ENCODE measurements at places on chromosomes 4 and X. TPM values are rescaled to one million over a fixed set of nuclear protein-coding genes. Genes with fewer than 3 reads are reported as not detected.

Gene ZCCHC18
- total RNA-seq: 0.52 TPM

Gene ADAM29
- total RNA-seq: not detected

Gene TEC
- total RNA-seq: 0.20 TPM

Gene AFF2
- 0.07 TPM for total RNA-seq

Gene CFP
- total RNA-seq: 0.07 TPM

Gene FRMD7
- 0.03 TPM for total RNA-seq

Gene AMOT
- 2.0 TPM for total RNA-seq

Gene ATP10D
- 46.6 TPM for total RNA-seq

Gene GPRIN3
- 0.03 TPM for total RNA-seq

Gene PRKG2
- total RNA-seq: 0.36 TPM

Gene AMER1
- 2.6 TPM for total RNA-seq

Gene PCDH7
- total RNA-seq: 61.1 TPM
